Glomerular endothelial cell (primary cell): ENCODE measurements at places on chromosomes 12 and 14.

- DNase-seq: no peak
These were observed 1.6 kb downstream of the OR10AD1 start for GRCh38 chr12:48201516-48201915.

GRCh38 chr12:47414511-47414910 is 291.3 kb downstream of the RPAP3 start:
- DNase-seq: no peak

DNA sequence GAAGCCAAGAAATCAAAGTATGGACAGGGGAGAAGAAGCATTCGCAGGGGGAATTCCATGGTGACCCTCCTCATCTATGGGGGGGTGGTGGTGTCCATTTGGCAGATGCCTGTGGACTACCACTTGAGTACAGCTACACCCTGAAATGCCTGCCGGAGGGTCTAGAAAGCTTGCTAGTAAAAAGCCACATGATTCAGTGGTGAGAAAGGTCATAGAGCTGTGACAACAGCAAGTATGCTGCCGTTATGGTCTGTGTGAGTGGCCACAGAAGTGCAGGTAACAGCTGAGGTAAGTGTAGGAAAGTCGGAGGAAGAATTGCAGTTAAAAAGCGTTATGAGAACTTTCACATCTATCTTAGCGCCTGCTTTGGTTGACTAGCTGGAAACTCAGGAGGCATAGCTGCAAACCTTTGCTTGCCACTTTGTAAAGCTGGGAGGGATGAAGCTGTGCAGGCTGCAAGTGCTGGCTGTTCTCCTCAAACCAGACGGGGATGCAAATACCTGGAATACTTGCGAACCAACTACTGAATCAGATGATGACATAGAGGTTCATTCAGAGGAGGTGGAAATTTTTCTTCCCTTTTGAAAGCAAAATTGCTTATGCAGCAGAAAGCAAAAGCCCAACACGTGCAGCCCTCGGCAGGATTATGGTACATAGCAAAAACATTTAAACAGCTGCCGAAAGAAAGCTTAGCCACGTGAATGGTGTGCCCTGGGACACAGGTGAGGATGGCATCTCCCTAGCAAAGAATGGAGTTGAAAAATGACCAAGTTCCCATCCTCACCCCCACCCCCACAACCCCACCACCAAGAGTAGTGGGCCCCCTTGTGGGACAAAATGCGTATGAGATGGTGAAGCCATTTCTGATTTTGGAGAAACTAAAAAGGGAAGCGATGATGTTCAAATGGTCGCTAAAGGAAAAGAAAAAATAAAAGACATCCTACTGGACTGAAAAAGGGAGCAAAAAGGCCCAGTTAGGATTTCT is 287.0 kb downstream of the RERGL start:
- no peak for DNase-seq

DNA sequence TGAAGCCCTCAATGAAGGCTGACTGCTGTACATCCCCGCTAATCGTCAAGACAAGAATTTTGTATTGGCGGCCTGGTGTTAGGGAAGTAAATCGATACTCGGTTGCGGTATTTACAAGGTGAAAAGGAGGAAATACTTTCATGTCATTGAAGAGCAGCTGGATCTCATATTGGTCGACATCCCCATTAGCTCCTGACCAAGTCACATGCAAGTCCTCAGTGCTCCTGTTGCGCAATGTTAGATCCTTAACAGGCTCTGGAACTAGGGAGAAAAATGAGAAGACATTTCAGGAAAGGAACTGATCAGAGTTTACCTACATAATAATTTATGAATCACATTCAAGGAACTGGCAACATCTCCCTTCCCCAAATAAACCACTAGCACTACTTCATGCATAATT is 66.2 kb downstream of the PTPRB start:
- DNase-seq: no peak

DNA sequence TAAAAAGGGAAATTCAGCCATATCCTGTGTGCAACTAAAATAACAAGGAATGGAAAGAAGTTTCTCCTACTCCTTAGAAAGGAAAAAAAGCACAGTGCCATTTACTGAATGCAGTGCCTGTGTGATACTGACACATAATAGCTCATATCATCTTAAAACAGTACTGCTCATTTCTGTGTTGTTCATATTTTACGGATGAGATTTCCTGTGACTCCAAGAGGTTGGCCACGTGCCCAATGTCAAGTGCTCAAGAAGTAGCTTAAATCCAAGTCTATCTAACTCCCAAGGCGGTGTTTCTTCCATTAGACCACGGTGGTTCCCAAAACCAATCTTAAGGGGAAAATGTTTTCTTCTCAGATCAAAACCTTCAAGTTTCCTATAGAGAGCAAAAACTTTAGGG is 20.0 kb downstream of the MAP3K9 start:
- DNase-seq: no peak

DNA sequence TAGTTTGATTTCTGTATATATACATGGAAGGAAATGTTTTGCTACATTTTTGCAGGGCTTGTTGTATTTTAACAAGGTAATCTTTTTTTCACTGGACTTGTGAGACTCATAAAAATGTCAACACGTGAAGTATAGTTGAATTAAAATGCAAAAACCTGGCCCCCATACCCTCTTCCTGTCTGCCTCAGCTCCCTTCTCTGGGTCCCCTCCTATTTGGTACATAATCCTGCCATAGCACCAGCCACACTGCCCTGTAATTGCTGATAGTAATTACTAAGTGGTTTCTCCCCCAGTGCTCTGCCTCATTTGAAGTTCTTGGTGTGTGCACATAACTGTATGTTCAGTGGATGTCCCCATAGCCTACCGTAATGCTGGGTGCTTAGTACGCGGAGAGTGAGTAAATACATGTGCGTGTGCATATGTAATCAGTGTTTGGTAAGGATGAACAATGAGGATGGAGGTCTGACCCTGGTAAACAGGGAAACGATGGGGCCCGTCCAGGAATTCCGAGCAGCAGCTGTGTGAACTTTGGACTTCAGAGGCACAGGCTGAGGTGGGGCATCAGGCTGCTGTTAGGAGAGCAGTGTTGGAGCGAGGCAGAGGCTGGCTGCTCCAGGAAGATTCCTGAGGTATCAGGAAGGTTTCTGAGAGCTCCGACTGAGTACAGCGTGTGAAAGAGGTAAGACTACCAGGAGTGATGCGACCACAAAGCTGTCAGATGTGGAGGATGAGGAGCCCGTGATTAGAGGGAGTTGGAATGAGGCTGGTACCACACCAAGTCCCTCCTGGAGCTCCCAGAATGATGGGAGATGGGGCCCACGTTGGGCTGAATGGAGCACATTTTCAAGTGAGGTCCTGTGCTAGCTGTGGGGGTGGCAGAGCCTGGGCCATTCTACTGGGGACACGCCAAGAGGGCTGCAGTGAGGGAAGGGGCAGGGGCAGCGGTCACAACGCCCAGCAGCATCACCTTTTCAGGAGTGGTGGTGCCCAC is 106.8 kb downstream of the PELI2 start:
- no peak for DNase-seq

GRCh38 chr12:52524898-52525591 is 4.9 kb upstream of the KRT5 start:
- DNase-seq: no peak

DNA sequence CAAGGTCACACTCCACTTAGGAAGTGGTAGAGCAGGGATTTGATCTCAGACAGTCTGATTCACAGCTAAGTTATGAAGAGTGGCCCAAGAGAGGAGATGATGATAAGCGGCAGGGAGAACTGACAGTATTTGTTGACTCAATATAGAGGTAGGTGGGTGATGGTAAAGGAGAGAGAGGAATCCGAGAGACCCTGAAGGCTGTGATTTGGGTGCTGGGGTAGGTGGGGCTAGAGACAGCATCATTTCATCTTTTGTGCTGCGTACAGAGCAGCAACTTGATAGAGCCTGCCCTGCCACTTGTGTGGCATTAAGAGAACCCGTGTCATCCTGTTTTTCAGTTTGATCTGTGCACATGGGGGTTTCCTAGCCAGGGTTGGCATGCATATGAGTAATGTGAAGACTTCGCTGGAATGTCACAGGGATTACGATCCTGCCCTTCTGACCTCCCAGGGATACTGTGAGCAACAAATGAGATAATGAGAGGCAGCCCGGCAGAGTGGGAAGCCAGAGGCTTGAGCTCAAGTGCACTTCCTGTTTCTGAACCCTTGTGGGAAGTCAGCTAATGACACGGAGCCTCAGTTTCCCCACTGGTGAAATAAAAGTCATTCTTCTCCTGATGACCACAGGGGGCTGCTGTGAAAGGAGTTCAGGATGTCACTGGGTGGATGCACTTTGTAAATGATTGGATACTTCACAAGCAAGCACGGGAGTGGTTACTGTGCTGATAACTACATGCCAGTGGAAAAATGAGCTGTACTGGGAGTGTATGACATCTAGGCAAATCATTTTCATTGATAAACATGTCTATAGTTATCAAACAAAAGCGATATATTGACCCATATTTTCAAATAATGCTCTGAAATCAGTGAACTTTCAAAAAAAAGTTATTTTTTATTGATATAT is 59.5 kb upstream of the IGF1 start:
- no peak for DNase-seq

GRCh38 chr12:44847403-44847802 is 28.7 kb downstream of the NELL2 start:
- DNase-seq: no peak

GRCh38 chr14:36773136-36773540 is 111.5 kb downstream of the PAX9 start:
- DNase-seq: no peak

- DNase-seq: no peak
These were observed 21.2 kb downstream of the TDG start for GRCh38 chr12:103986829-103987228.

DNA sequence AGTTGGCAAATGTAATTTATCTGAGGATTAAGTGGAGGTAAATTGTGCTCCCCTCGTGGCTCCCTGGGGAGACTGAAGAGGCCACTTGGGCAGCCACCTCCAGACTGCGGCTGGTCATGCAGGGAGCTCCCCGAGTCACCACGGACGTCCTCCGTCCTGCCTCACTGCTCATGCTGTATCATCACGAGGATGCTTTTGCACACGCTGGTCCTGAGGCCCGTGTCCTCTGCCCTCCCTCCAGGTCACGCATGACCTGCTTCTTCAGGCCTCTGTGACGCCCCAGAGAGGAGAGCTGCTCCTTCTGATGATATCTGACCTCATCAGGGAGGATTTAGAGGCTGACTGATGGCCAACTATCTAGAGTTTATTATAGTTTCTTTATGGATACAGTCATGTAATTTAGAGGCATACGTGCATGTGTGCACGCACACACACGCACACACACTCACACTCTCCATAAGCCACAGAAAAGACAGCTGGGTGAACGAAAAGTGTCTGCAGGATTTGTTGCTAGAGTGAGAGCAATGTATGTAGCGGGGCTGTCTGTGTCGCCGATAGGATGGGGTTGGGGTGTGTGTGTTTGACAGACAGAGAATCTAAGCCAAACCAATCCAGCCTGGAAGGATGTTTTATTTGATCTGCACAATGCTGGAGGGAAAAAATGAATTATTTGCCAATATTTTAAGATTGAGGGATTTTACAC is 160.0 kb downstream of the ADGRD1 start:
- DNase-seq: no peak

DNA sequence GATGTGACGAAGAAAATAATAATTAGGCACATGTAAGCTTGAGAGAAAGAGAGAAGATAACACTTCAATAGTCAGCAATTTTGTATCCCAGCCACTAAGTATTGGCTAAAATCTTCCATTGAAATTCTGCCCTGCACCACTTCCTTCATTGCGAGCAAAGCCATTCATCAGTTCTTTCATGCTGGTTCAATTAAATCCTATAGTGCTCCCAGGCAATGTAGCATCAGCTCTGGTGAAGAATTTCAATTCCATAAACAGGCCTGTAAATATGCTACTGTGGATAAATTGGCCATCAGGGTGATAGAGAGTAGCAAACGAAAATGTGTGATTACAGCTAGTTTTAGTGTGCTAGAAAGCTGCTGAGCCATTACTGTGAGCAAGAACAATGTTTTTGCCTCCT is 24.7 kb downstream of the RPL10L start:
- no peak for DNase-seq

- no peak for DNase-seq
These were observed 170.8 kb upstream of the DYRK2 start for GRCh38 chr12:67477681-67478265.

- DNase-seq: no peak
These were observed 88.8 kb downstream of the CCDC60 start for GRCh38 chr12:119423285-119423684.

- DNase-seq: peak; percentile 78
These were observed 7.7 kb upstream of the LTBP2 start for GRCh38 chr14:74619672-74620131.

- no peak for DNase-seq
These were observed 49.2 kb downstream of the ARF6 start for GRCh38 chr14:49942090-49942489.

DNA sequence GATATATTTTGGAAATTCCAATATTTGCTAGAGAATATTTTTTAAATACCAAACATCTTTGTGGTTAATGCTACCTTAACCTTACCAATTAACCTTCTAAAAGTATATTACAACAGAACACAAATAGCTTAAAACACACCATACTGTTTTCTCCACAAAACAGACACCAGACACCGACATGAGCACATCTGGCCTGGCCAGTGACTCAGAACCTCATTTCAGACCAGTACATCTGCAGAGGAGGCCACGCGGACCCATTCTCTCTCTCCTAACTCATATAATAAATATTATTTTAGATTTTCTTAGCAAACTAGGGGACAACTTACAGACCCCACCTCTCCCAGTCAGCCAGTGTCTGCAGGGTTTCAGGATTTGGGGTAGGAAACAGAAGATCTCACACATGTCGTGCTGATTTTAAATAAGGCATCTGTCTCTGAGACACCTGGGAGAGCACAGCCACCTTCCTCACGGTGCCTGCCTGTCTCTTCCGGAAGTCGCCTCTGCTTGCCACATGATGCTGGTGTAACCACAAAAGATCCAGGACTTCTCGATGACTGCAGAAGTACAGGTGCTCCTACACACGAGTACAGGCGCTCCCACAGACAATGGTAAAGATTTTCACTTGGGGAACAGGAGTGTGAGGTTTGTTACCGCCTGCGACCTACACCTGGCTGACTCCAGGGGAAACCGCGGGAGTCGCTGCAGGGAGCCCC is 9.7 kb upstream of the ANKLE2 start:
- DNase-seq: no peak

- DNase-seq: no peak
These were observed 16.9 kb downstream of the TAOK3 start for GRCh38 chr12:118355843-118356242.

DNA sequence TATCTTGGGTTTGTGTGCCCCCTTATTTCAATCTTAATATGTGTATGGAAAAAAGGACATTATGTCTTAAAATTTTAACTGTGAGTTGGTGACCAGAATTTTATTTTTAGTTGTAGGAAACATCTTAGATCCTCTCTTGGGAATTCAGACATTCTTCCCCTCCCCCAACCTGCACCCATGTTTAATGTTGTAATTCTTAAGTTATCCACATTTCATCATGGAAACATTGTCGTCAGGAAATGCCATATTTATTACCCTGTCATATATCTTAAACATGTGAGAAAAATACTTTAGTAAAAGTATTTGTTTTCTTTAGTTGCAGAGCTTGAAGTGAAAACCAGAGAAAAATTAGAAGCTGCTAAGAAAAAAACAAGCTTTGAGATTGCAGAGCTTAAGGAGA is 30.3 kb downstream of the YEATS4 start:
- peak; percentile 45 for DNase-seq
